ENCODE measurements at places on chromosomes 12 and 14.

DNA sequence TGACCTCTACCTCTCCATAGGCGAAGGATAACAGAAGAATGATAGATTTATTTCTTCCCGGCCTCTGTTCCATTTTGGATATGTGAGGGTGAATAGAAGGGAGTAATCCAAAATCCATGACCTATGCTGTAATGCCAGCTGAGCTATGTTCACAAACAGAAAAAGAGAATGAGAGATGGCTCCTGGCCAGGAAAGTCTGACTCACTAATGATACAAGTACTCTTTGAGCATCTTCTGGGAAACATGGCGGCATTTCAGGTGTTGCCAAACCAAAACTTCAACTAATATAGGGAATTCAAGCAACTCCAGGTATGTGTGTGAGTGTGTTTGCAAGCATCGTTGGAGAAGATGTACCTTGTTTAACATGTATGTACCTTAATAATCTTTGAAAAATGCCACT, 55.1 kb downstream of the MED13L start:
- DNase-seq: no peak

- no peak for DNase-seq
These were observed 68.4 kb upstream of the KITLG start for GRCh38 chr12:88648625-88649024.

GRCh38 chr14:102779084-102779462, 1.8 kb downstream of the TRAF3 start:
- DNase-seq: no peak

DNA sequence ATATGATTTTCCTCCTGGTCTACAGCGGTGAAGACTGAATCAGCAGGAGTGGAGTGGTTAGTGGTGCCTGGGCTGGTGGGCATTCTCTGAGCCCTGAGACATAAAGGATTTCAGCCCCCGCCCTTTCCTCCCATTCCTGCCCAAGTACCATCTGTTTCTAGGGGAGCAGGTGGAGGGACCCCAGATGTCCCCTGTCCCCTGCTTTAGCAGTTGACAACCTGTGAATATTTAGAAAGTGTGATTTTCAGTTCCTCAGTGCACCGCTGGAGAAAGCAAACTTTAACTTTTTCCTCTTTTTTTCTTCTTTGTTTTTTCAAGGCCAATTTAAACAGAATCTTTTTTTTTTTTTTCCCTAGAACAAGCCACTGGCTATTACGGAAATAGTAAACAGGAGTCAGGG, 163.8 kb upstream of the MYL2 start:
- DNase-seq: no peak

DNA sequence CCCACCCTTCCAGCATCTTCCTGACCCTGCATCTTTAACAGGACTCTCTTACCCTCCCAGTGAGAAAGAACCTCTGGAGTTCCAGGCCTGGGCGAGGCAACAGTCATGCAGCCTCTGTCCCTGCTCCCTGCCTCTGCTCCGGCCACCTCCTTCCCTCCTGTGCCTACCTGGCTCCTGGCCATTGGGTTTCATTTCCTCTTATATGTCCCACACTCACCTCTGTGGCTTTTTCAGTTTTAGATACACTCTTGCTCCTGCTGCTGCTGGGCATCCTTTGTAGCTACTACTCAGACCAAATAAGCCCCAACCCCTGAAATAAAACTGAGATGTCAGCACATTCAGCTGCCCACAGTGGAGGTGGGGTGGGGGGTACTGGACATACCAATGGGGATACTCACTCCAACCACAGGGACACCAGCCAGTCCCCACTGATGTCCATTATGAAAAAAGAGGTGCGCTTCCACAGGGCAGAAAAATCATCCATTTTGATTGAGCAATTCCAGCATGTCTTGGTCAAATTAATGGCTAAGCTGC, 99.1 kb upstream of the NRXN3 start:
- no peak for DNase-seq

- no peak for DNase-seq
These were observed 1.6 kb downstream of the DNAJC14 start for GRCh38 chr12:55827806-55828205.

DNA sequence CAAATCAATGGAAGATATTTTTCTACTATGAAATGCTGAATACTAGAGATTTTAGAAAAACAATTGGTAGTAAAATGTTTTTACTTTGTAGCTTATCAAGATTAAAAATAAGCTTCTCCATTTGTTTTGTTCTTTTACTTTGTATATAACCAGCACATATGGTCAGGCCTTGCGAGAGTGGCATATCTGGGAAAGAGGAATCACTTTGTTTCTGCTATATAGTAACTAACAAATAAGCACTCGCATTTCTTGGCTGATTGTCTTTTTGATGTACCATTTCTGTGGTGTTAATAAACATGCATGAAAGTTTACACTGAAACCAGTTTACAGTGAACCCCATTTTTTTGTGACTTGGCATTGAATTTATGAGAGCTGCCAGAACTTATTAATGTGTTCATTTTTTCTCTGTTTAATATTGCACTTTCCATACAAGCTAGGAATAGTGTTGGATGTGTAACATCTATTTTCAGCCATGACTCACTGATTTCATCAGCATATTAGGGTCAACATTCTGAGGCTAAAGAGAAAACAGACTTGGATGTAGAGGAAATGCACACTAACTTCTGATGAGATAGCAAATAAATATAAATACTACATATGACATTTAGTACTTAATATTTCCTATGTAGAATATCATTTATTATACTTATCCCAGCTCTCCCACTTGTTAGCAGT, 635.5 kb downstream of the KCNH5 start:
- DNase-seq: no peak

DNA sequence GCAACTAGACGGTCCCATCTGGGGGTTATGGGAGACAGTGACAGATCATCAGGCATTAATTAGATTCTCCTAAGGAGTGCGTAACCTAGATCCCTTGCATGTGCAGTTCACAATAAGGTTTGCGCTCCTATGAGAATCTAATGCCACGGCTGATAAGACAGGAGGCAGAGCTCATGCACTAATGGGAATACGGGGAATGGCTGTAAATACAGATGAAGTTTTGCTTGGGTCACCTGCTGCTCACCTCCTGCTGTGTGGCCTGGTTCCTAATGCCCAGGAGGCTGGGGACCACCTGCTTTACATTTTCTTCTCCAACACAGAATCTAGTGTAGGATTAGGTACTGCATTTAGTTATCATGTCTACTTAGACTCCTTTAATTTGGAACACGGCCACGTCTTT, 49.7 kb upstream of the SAV1 start:
- peak; percentile 82 for DNase-seq

DNA sequence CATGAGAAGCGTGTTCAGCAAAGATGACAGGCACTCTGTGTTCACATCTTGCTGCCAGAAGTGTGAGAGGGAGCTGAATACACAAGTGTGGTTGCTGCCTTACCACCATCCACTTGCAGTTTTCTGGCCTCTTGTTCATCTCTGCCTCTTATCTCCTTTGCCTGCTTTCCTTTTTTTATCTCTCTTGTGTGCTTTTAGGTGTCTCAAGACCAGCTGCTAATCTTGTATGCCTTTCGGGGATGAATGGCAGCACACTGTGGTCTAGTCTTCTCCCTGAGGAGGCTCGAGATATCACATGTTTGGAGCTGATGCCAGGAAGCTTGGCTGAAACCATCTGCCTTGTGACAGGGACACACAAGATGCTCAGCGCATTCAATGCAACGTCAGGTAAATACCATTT, 17.2 kb downstream of the FAM234B start:
- DNase-seq: no peak

DNA sequence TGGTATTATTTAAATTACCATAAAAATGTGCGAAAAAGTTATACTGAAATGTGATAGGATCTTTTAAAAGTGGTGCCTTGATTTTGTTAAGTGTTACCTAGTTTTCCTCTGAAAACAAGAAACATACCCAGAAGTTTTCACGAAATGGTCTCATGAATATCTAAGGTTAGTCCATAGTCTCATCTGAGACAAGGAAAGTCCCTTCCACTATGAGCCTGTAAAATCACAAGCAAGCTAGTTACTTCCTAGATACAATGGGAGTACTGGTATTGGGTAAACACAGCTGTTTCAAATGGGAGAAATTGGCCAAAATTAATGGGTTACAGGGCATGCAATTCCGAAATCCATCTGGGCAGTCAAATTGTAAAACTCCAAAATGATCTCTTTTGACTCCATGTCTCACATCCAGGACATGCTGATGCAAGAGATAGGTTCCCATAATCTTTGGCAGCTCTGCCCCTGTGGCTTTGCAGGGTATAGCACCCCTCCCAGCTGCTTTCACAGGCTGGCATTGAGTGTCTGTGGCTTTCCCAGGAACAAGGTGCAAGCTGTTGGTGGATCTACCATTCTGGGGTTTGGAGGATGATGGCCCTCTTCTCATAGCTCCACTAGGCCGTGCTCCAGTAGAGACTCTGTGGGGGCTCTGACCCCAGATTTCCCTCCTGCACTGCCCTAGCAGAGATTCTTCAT, 271.4 kb downstream of the NAV3 start:
- peak; percentile 47 for DNase-seq

GRCh38 chr12:126663304-126664094, 1598.3 kb downstream of the AACS start:
- no peak for DNase-seq

DNA sequence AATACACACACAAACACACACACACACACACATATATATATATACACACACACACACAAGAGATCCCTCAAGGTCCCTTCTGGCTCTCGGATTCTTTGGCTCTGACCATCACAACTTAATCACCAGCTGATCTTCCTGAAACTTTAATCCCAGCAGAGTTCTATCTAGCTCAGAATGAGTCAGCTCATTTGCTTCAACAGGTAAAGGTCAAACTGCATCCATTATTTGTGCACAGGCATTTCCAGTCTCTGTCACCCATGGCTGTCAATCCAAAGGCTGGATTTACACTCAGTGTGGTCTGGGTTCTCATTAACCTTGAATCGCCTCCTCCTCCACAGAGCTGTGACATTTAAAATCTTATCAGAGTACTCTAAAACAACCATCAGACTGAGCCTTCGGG, 113.3 kb upstream of the TMPO start:
- no peak for DNase-seq

GRCh38 chr14:94936401-94936892, 166.5 kb upstream of the GSC start:
- DNase-seq: peak; percentile 48

DNA sequence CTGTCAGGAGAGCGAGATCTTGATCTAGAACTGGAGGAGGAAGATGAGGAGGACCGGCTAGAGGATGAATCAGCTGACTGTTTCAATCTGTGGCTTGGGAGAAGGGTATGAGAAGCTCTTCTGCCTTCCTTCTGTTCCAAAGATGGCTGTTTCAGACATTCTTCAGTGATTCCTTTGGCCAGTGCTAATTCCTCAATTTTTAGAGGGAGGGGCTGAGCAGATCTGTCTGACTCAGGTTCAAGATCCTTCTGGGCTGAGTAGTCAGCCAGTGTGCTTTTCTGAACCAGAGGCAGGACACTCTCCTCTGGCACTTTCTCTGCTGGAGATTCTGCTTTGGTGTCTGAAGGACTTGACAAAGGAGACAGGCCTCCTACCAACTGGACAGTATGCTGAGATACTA, 15.2 kb downstream of the ACIN1 start:
- DNase-seq: no peak

GRCh38 chr12:114045349-114045748, 79.2 kb upstream of the RBM19 start:
- no peak for DNase-seq

DNA sequence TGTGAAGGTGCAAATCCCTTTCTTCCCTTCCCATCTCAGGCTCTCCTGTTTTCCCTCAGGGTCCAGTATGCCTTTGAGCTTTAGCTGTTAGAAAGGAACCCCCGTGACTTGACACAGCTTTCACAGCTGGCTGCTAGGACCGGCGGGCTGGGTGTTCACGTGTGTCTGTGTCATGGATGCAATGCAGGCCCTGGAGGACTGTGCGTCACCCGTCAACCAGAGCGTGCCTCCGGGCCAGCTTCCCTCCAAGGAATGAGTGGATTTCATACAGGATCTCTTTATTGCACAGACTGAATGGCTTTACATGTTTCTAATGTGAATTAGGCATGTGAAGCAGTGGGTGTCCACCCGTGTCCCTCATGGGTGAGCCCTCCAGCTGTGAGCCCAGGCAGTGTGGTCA, 77.4 kb downstream of the AACS start:
- DNase-seq: no peak

All from NCI-H146 (cell line).